ENCODE measurements at places on chromosomes 5 and 9. TPM values are rescaled to one million over a fixed set of nuclear protein-coding genes. Genes with fewer than 3 reads are reported as not detected.

UBLCP1 gene
- 28.4 TPM for total RNA-seq

DNA sequence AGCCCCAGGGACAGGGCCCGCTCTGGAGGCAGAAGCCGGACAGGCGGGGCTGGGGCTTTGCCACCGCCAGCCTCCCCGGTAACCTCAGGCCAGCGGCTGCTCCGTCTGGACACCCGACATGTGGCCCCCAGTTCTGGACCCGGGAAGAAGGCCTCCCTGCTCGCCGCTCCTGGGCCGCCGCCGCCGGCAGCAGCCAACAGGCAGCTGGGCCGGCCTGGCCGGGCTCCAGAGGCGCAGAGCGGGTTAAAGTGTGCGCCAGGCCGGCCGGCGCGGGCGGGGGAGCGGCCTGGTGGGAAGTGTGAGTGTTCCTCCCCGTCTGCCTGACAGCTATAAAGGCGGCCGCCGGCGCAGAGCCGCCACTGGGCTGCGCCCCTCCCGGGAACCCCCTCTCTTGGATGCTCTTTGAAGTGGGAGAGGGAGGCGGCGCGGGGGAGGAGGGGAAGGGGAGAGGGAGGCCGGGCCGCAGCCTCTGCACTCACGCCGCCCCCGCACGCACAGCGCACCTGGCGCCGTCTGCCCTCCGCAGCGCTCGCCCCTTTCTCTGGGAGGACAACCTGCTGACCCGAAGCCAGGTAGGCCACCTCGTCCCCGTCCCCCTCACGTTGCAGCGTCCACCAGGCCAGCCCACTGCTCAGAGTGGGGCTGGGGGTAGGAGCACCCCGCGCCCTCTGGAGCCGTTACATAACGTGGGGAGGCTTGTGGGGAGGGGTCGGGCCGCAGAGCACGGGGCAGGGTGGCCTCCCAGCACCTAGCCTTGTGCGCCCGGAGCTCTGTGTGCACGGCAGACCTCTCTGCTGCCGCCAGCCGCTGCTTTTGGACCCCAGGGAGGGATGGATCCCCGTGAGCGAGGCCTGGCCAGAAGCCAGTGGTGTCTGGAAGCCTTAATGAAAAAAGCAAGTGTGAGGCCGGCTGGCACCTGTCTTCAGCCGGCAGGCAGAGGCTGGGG, at the start of gene ADAMTSL2:
Gene ADAMTSL2, plus strand, starts transcription at position 359 of the 946 bp plus-strand sequence. CDS start 2,009 bp downstream, outside the sequence.
- no peak for DNase-seq

KIF4B gene
- not detected for total RNA-seq

- no peak for DNase-seq
These were observed 131.7 kb downstream of the ADGRV1 start for GRCh38 chr5:90690307-90690706.

- DNase-seq: no peak
These were observed 186.2 kb downstream of the GABBR2 start for GRCh38 chr9:98522487-98522886.

DNA sequence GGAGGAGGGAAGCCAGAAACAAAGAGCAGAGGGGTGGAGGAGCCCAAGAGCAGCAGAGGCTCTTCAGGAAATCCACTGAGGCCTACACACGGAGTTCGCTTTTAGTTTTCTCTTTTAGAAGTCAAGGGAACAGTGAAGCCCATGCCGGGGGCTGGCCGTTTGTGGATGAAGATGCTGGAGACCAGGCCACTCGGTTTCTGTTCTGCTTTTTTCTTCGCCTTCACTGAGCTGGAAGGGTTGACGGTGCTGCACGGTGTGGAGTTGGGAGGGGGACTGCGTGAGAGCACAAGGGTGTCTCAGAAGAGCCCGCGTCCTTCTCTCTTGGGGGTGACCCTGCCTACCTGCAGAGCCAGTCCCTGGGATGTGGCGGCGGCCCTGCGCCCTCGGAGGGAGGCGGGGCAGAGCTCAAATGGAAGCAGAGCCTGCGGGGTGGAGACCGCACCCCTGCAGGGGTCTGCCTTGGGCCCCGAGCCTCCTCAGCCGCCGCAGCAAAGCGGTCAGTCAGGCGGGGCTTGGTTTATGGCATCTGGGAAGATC, 68.5 kb upstream of the CACNA1B start:
- DNase-seq: no peak

TEX53 gene
- total RNA-seq: not detected

GRCh38 chr9:135797507-135798262, 95.7 kb downstream of the KCNT1 start:
- peak; percentile 42 for DNase-seq

- DNase-seq: peak; percentile 77
These were observed 24.5 kb upstream of the MVB12B start for GRCh38 chr9:126301985-126302603.

All from activated CD8-positive, alpha-beta T cell treated with anti-CD3 and anti-CD28 coated beads, Interleukin-2, amount 10 ng/mL, durations not matched to agents 7 days and 5 days (primary cell).